Activated CD8-positive, alpha-beta memory T cell treated with anti-CD3 and anti-CD28 coated beads for 1 hour (primary cell): ENCODE measurements at places on chromosomes 6 and 20.

- DNase-seq = no peak
Measured at GRCh38 chr20:56217829-56218228, 30.7 kb upstream of the MC3R start.

GRCh38 chr6:9335431-9335830, 900.1 kb upstream of the SLC35B3 start:
- DNase-seq = no peak

- peak; percentile 78 for DNase-seq
Measured at GRCh38 chr6:35302604-35303241, 5.1 kb downstream of the DEF6 start.

DNA sequence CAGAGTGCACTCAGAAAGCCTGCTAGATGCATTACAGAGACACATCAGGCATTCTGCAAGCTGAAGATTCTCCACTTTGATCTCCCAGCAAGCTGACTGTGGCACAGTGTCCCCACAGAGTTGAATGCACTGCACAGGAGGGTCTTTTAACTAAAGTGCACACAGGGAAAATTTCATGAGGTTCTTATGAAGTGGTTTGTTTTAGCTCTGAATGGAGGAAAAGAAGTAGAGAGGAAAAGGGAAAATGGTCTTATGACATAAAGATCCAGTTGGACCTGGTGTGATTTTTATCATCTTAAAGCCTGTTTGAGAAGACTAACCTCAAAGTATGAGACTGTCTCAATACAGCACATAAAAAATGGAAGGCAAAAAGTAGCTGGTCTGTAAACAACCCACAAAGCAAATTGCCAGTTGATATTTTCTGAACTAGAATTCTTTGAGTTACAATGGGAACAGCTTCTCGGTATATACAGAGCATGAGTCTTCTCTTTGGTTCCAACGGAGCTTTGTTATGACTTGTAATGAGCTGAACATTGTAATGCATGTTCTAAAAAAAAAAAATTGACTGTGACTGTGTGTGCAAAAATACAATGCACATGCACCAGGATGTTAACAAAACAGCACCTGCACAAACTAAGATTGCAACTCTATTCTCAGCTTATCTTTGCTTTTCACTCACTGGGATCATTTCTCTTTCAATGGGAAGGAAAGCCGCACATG, 383.0 kb upstream of the ID4 start:
- DNase-seq = no peak

GRCh38 chr6:167872538-167873210, 46.0 kb downstream of the AFDN start:
- DNase-seq = no peak

DNA sequence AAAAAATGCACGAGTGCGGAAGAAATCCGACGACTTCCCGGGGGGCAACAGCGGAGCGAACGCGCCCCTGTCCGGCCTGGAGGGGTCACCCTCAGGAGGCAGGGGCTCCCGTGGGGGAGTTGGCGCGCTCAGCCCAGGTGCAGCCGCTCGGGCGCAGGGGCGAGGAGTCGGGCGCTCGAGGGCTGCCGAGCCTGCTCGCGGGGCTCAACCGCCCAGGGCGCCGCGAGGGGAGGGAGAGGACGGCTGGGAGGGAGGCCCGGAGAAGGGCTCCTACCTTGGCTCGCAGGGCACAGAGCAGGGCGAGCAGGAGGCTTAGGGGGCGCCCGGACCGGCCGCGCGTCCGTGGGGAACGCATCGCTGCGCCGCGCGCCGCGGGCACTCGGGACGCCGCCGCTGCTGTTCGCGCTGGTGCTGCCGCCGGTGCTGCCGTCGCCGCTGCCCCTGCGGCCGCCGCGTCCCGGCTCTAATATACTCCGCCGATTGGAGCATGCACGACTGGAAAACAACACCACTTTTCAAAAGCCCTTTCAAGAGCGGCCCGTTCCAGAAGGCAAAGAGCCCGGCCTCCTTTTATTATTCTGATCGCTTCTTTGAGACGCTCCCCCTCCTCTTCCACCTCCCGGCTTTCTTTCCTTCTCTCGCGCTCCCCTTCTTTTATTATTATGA, 490 bp downstream of the JAG1 start:
- no peak for DNase-seq

- no peak for DNase-seq
Measured at GRCh38 chr6:145380186-145380585, 355.1 kb downstream of the EPM2A start.

GRCh38 chr20:17634661-17635331, 47.2 kb downstream of the RRBP1 start:
- DNase-seq = no peak

DNA sequence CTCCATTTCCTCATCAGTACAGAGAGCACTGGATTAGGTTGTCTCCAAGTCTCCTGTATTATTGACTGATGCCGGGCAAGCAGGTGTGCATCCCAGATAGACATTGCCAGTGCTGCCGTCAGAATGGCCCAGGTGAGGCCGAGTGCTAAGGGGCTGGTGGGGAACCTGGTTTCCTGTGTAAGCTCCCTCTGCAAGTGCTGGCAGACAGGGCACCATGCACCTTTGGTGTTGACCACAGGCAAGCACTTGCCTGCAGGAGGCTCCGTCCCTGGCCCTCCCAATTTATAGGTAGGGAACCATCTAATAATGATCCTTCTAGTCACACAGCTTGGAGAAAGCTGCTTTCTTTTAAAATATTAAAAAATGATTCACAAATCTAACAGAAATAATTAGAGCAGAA, 747 bp downstream of the GABRR1 start:
- DNase-seq = no peak

DNA sequence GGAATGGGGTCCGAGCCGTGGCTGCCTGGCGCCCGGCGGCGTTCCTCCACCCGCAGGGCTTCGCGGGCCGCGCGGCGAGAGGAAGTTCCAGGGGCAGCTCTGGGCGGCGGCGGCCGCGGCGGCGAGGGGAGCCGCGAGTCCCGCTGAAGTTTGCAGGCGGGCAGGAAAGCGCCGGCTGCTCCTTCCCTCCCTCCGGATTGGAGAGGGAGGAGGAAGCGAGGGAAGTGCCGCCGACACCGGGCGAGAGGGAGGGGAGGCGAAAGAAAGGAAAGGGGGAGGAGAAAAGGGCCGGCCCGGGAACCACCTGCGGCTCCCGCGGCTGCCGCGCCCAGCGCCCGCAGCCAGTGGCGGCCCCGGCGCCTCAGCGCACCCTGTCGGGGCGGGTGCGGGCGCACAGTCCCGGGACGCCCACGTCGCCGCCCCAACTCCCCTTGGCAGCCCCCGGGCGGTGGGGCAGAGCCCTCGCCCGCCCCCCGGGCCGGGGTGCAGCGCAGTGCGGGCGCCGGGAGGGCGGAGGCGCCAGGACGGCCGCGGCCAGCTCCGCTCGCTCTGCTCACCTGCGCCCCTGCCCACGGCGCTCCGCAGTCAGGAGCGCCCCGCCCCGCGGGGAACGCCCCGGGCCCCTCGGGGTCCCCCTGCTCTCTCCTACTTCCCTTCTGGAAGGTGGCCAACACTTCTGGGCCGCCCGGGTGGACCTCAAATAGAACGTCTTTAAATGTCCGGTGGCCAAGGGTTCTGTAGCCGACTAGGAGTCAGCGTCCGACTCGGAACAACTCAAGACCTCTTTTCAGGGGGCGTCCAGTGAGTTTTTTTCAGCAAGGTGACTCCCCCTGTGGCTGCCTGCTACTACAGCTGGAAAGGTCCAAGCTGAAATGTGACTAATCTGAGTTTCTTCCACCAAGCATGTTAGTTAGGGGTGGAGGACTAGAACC, 80.3 kb upstream of the CCDC28A start:
- no peak for DNase-seq

- no peak for DNase-seq
Measured at GRCh38 chr6:111653979-111654378, 48.3 kb upstream of the TRAF3IP2 start.

DNA sequence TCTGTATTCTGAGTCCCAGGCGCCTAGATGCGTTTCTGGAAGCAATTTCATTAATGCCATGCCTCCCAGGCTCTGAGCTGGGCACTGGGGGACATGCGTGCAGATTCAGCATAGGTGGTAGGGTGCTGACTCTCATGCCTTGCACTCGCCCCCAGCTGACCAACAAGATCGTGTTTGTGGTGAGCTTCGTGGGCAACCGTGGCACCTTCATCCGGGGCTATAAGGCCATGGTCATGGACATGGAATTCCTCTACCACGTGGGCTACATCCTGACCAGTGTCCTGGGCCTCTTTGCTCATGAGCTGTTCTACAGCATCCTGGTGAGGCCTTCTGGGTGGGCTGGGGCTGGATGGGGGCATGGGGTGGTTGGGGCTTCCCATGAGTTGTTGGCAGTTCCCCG, 21.6 kb downstream of the UQCC2 start:
- DNase-seq = no peak

GRCh38 chr6:4085332-4085700, 6.4 kb upstream of the FAM217A start:
- no peak for DNase-seq

DNA sequence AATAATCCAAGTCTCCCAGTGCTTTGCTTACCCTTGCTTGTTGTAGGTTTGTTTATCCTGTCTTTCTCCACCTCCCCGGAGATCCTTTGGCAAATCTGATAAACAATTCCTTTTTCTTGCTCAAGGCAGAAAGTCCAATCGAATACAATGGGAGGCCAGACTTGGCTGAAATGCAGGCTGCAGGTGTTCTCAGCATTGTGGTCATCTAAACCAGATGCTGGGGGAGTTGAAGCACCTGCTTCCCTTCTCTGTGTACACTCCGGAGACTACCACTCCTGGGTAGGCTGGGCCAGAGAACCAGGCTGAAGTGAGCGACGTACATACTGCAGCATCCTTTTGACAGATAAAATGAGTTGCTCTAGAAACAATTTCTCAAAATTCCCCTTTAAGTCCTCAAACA, 82.6 kb upstream of the PREP start:
- no peak for DNase-seq

DNA sequence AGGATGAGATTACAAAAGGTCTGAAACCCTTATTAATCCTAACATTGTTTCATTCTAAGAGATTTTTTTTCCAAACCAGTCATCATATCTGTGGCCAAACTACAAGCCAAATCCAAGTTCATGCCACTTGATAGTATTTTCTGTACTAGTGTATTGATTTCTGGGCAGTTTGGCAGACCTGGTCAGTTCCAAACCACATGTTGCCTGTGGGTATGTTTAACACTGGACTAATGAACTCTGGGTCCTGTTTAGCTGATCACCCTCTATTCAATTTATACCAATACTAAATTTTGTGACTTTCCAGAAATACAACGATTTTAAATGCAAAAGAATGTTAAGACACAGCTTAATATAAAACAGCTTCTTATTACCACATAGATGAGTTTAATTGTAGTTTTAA, 24.0 kb downstream of the TBX18 start:
- DNase-seq = no peak

- no peak for DNase-seq
Measured at GRCh38 chr6:151330130-151330696, 61.1 kb downstream of the ZBTB2 start.

- DNase-seq = no peak
Measured at GRCh38 chr20:13784271-13784892, 337 bp downstream of the ESF1 start.

GRCh38 chr6:151610326-151610725, 116.5 kb downstream of the CCDC170 start:
- DNase-seq = no peak

DNA sequence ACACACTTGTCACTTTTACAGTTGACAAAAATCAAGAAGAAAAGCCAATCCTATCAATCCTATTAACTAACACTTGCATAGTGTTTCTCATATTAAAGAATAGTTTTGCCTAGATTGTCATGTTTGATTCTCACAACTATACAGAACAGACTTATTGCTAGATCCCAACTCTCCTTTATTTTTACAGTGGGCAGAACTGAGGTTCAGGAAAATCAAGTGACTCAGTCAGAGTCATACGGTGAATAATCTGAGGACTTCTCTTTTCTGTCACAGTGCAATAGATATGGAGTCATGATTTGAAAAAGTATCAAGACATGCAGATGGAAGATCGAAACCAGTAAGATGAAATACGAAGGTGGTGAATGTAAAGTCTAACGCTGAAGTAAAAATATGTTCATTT, 195.1 kb upstream of the CITED2 start:
- no peak for DNase-seq

DNA sequence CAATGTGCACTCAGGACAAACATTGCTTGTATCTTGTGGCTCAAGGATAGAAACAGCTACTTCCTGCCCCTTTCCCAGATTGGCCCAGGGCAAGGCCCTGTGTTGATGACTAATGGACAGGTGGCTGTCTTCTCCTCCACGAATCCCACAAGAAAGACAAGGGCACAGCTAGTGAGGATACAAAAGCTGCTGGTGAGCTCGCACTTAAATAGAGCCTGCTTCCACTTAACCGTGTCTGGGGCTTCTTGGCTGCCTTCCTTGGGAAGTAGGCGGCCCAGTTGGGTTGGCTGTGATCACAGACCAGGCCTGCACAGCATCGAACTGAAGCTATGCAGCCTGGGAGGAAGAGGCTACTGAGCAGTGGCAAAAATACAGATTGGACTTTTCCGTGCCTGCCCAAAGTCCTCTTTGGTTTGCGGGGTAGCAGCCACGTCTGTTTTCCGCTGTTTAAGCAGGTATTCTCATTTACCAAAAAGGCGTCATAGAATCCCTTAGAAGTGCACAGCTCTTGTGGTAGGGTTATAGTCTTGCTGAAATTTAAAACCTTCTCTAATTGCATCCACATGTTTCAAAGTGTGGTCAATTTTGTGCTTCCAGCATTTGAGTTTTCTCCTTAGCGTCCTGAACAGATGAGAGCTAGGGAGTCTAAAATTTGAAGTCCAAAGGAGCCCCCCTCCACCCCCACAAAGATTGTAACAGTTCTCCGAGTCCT, 23.0 kb upstream of the NAA20 start:
- DNase-seq = no peak

DNA sequence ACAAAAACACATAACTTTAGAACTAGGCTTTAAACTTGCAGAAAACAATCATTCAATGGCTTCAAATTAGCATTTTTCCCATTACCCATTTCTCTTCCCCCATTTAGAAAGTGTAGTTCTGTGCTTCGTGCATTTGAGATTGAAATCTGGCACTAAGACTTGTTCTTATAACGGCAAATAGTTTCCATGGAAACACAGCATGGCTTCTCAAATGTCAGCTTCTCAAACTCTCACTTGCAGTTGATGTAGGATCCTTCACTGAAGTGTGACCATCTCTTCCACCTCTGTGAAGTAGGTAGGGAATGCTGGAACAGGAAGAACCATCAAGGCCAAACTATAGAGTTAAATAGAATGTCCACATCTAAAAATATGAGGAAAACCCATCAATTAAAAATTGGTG, 52.2 kb downstream of the MANEA start:
- no peak for DNase-seq

- no peak for DNase-seq
Measured at GRCh38 chr6:18359237-18359885, 27.8 kb upstream of the RNF144B start.

GRCh38 chr6:98323605-98324004, 510.8 kb upstream of the POU3F2 start:
- no peak for DNase-seq

GRCh38 chr6:19158586-19158985, 678.6 kb upstream of the ID4 start:
- DNase-seq = no peak

- no peak for DNase-seq
Measured at GRCh38 chr6:21199262-21199661, 394.3 kb upstream of the SOX4 start.

- no peak for DNase-seq
Measured at GRCh38 chr20:59948828-59949720, 8.9 kb downstream of the FAM217B start.
